HEK293T (cell line): ENCODE measurements at places on chromosomes 2 and 18.

DNA sequence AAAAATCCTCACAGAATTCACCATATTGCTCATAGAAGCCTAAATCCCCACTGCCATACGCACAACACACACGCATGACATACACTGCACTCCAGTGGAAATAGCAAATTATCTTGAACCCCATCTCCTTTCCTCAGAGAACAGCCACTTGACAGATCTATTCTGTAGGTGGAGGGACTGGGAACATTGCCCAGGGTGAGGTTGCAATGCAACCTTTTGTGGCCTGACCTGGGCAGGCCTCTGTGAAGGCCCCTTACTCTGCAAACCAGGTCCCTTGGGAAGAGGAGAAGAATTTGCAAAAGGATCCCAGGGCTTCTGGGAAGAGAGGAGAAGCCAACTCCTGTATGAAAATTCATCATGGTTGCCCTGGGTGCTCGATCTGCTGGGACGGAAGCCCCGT is 51.9 kb downstream of the SDC1 start:
- DNase-seq: no peak

GRCh38 chr2:96535331-96535730 is 1.2 kb upstream of the ARID5A start:
- DNase-seq: no peak

DNA sequence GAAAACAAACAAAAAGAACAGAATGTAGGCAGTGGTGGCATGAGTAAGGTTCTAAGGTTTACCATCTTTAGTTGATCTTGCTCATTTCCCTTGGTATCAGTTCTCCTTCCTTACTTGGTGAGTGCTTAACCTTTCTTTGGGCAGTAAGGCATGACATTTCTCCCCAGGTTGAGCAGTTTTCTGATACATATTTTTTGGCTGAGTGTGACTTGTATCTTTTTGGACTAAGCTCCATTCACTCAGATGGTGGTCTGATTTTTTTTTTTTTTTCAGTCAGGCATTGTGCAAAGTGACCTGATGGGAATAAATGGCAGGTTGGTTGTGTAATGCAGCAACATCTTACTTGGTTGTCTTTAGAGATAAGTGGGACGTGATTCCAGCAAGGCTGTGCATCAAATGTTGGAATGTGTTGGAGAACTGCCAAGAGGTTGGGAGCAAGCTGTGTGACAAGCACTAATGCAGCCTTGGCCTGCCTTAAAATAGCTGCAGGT is 15.1 kb downstream of the SPTBN1 start:
- peak; percentile 42 for DNase-seq

DNA sequence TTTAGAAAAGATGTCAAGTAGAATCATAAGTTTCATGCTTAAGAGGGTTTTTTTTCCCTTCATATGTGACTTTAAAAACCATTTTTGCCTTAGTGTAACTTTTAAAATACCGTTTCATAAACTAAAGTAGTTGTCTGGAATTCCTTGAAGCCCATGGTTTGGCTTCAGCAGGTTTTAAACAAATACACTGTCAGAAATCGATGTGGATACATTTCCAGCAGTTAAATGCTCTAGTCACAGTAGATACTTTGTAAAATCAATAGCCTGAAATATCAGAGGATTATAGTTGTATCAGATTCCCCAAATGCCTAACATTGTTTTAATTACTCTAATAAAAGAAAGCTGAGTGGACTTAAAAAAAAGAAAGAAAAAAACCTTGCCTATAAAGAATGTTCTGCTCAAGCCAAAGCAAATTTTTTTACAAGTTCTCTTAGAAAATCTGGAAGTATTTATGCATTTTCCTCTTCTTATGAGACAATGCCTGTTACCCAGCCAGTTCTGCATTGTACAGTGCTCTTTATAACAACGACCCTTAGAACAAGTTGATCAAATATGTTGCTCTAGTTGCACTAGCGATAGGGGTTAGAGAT is 260.5 kb downstream of the LTBP1 start:
- DNase-seq: no peak

DNA sequence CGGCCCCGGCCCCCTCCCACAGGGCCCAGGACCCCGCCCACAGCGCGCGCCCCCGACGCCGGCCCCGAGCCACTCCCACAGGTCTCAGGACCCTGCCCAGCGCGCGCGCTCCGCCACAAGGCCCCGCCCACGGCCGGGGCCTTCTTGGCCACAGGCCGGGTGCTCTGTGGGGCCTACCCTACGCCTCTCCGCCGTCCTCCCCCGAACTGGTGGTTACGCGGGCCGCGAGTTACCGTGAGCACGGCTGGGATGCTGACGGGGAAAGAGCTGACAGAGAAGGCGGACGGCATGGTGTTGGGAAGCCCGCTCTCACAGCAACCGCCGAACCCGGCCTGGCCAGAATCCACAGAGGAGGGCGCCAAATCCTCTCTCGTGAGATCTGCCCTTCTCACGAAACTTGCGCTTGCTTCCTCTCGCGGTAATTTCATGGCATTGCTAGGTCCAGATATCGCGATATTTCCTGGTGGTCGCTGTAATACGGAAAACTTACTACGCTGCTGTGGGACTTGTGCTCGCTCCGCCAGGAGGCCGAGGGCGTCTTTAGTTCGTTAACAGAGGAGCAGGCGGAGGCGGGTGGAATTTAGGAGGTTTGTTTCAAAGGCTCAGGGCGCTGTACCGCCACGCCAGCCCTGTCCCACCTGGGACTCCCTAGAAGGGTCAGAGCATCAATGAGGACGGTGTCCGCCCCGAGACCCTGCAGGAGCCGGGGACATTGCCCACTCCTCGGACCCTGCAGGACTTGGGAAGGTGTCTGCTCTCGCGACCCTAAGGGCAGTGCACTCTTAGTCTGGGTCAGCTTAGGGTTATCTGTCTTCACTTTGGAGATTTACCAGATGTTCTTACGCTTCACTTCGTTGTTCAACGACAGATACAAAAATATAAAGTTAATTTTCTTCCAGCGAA is at the start of gene TMEM18:
TSS of gene TMEM18 (minus strand) at position 351 of the 903 bp plus-strand sequence. CDS start at position 290, 61 bp downstream.
- peak; percentile 92 for DNase-seq

DNA sequence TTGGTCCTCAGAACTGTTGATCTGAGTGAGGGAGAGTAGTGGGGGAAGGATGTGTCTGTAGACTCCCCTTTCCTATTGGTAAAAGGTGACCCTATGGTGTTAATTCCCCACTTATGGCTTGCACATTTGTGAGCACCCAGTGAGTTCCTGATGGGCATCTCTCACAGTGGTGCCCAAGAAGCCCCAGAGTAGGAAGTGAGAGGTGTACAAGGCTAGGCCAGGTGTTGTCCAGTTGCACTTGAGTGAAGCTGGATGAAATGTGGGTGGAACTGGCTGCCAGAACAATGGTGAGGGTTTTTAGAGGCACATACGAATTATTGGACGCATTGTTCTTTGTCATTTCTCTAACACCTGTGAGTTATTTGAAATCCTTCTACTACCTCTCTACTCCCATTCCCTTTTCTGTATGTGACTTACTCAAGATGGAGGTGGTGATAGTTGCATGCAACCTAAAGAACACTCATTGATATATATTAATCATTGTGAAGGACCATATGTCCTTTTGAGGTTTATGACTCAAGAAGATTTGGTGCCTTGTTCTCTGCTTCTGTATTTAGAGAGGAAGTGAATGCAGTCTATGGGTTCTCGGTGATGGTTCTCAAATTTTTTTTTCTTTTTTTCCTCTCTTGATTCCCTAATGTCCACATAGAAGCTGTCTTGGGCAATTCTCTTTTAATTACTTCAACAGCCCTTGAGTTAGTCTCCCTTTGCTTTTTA is 162.7 kb downstream of the FSHR start:
- no peak for DNase-seq

- DNase-seq: no peak
These were observed 139.0 kb downstream of the DSC3 start for GRCh38 chr18:30903566-30903965.
